ENCODE measurements at places on chromosomes 16 and 17.
A peak's percentile ranks its signal among the peaks of the same experiment; 100 is the strongest.

GRCh38 chr17:61073799-61074513, 325.7 kb upstream of the TBX2 start:
- no peak for DNase-seq

- DNase-seq = no peak
Observed at GRCh38 chr17:50952013-50952412, 85.9 kb upstream of the TOB1 start.

DNA sequence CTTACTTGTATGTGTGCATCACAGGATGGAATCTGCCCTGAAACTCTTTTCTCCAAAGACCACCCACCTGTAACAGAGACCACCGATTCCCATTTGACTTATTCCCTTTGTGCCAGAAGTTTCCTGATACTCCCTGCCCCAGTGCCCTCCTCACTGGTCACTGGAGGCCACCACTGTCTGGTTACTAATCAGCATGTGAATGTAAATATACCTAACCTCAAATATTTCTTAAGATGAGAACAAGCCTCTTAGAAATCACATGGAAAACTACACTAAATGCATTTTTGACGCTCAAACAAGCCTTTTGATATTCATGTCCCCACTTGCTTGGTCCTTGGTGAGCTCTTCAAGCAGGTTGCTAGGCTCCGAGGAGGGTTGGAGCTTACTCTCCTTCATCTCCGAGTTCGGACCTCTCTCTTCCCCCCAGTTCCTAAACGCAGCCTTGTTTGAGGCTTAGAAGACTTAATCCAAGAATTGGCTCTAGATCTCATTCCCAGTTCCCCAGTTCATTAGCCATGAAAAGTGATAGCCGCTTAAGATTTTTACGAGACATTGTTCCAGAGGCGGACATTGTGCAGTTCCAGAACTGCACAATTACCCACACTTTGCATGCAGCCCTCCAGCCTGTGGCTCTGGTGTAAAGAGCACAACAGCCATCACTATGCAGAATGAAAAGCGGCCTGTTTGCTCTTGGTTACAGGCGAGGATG, 579.2 kb upstream of the PSMD7 start:
- DNase-seq = no peak

DNA sequence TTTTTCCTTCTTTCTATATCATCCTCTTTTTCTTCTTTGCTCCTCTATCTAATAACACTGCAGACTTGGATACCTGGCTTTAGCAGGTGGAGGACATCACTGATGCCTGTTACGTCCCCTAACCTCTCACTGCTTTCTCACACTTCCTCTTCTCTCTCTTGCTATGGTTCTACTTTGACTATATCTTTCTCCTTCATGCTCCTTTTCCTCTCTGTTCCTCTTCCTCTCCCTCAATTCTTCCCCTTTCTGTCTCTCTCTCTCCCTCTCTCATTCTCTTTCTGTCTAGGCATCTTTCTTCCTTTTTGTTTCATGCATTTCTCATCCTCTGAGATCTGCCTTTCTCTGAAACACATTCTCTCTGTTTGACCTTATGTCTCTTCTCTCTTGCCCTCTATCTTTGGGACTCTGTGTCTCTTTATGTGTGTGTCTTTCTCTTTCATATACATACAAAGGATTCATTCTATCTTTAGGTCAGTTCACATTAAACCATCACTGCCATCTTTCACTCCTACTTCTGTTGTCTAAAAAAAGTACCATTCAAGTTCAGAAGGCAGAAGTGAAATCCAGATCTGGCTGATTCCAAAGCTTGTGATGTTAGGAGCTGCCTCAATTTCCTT, 353.7 kb downstream of the SHISA9 start:
- DNase-seq = no peak

GRCh38 chr17:77280304-77281121, 139.7 kb downstream of the SEC14L1 start:
- no peak for DNase-seq

- no peak for DNase-seq
Observed at GRCh38 chr17:61453566-61454380, 1.6 kb downstream of the TBX4 start.

- DNase-seq = no peak
Observed at GRCh38 chr17:46117850-46118696, 75.2 kb downstream of the KANSL1 start.

- peak; percentile 46 for DNase-seq
Observed at GRCh38 chr17:74513987-74514631, 17.2 kb downstream of the CD300LB start.

- no peak for DNase-seq
Observed at GRCh38 chr16:16081141-16081540, 131.7 kb downstream of the ABCC1 start.

DNA sequence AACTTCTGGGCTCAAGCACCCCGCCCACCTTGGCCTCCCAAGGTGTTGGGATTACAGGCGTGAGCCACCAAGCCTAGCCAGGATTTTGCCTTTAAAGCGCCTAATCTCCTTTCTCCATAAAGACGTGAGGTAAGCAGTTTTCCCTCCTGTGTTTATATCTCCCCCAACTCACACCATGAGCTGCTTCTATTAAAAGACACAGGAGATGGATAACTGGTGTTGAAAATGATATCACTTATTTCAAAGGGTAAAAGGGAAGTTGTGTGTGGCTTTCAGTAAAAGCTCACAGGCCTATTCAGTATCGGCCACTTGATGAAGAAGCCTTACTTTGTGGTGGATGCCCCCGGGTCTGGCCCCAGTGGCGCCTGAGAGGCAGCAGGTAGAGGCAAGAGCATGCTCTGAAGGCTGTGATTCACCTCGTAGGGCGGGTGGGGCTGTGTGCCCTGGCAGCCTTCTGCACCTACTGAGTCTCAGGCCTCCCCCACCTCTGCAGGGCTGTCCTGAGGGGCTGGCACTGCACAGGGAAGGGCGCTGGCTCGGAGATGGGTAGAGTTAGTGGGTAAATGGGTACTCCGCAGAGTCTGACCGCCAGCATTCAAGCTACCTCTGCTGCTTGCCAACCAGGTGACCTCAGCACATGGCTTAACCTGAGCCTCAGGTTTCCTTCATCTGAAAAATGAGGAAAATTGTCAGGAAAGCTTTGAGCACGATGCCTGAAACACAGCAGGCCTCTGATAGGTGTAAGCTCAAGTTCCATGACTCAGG, 146.8 kb downstream of the CLEC16A start:
- DNase-seq = peak; percentile 67

DNA sequence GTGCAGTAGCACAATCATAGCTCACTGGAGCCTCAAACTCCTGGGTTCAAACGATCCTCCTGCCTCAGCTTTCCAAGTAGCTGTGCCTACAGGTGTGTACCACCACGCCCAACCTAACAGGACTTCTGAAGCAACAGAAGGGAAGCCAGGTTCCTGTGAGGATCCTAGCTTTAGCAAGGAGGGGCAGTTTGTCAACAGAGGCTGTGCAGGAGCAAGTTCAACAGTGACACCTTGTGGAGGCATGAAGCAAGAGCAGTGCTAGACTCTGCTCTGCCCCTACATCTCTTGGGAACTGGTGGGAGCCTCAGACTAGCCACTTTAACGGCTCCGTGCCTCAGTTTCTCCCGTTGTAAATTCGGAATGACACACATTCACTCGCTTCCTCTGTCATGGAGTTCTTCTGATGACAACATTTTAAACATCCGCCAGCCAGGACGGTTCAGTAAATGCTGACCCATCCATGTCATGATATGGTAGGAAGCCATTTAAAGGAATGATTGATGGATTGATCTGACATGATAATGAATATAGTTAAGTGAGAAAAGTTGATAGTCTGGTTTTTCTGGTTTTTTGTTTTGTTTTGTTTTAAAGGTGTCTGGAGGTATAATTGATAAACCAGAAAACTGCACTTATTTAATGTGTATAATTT, 218.7 kb downstream of the MRTFB start:
- peak; percentile 42 for DNase-seq

DNA sequence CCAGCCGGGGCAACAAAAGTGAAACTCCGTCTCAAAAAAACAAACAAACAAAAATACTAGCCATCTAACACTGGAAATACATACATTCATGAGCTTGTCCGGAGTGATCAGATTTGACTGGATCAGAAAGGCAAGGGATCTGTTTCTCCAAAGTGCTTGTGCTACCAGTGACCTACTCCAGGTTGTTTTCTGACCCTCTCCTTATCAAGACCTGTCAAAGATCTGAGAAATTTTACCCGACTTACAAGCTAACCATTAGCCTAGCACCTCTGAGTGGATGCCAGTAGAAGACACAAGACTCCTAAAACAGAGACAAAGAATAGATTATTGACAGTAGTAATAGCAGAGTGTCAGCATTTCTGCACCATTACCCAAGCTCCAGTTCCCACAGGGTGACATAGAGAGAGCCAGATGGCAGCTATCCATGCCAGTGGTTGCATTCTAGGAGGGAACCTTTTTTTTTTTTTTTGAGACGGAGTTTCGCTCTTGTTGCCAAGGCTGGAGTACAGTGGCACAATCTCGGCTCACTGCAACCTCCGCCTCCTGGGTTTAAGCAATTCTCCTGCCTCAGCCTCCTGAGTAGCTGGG, 9.8 kb downstream of the ASPA start:
- no peak for DNase-seq

GRCh38 chr16:10799736-10800135, 18.9 kb downstream of the TVP23A start:
- DNase-seq = no peak

DNA sequence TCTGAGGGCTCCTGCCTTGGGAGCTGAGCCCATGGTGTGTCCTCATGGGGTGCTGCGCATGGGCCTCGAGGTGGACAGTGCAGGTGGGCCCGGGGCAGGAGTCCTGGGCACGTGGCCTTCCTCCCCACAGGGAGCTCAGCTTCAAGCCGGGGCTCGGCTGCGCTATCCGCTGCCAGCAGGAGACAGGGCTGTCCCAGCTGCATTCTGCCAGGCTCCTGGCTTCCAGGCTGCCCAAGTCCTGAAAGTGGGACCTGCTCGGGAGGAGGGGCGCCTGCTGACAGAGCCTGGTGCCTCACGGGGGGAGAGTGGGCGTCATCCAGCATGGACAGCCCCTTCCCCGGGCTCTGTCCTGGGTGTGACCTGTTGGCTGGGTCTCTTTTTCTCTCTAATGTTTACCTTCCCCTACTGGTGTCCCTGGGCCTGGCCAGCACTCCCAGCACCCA, 7.1 kb downstream of the TRAF7 start:
- no peak for DNase-seq

- peak; percentile 72 for DNase-seq
Observed at GRCh38 chr16:566475-567372, at the start of gene NHLRC4. NHLRC4 (plus strand) TSS chr16:567005; CDS start chr16:568048, 1,043 bp downstream.

- DNase-seq = no peak
Observed at GRCh38 chr17:80639658-80640057, 95.0 kb downstream of the RPTOR start.

DNA sequence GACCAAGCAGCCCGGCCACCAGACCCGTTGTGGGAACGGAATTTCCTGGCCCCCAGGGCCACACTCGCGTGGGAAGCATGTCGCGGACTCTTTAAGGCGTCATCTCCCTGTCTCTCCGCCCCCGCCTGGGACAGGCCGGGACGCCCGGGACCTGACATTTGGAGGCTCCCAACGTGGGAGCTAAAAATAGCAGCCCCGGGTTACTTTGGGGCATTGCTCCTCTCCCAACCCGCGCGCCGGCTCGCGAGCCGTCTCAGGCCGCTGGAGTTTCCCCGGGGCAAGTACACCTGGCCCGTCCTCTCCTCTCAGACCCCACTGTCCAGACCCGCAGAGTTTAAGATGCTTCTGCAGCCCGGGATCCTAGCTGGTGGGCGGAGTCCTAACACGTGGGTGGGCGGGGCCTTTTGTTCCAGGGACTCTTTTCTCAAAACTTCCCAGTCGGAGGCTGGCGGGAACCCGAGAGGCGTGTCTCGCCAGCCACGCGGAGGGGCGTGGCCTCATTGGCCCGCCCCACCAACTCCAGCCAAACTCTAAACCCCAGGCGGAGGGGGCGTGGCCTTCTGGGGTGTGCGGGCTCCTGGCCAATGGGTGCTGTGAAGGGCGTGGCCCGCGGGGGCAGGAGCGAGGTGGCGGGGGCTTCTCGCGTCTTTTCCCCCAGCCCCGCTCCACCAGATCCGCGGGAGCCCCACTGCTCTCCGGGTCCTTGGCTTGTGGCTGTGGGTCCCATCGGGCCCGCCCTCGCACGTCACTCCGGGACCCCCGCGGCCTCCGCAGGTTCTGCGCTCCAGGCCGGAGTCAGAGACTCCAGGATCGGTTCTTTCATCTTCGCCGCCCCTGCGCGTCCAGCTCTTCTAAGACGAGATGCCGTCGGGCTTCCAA, at the start of gene SLC2A4:
SLC2A4 (plus strand) TSS at position 645 of the 879 bp plus-strand sequence; CDS start at position 862, 217 bp downstream.
- DNase-seq = peak; percentile 97

GRCh38 chr16:732936-733335, 6.0 kb downstream of the HAGHL start:
- DNase-seq = no peak

DNA sequence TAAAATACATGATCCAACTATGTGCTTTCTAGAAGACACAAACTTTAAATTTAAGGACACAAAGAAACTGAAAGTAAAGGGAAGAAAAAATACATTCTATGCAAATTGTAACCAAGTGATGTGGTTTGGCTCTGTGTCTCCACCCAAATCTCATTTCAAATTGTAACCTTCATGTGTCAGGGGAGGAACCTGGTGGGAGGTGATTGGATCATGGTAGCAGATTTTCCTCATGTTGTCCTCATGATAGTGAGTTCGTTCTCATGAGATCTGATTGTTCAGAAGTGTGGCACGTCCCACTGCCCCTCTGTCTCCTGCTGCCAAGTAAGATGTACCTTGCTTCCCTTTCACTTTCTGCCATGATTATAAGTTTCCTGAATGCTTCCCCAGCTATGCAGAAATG, 15.0 kb downstream of the OR1A1 start:
- DNase-seq = peak; percentile 2

GRCh38 chr16:7284780-7285179, 47.9 kb upstream of the RBFOX1 start:
- no peak for DNase-seq

GRCh38 chr16:56852401-56852730, 12.6 kb upstream of the SLC12A3 start:
- DNase-seq = no peak

DNA sequence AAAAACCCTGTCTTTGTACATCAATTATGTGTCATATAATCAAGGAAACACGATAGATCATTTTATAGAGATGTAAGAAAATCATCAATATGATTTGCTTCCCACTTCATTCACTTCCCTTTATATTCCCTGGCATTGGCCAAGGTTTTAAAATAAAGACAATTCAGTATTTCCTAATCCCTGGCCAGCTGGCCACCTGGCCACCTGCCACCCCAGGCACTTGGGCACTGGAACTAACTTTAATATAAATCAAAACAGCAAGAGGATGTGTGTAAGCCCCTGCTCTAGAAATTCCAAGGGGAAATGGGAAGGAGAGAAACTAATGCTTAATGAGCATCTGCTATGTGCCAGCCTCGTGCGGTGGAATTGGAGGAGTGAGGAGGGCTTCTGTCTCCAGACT, 58.6 kb upstream of the TOB1 start:
- DNase-seq = no peak

DNA sequence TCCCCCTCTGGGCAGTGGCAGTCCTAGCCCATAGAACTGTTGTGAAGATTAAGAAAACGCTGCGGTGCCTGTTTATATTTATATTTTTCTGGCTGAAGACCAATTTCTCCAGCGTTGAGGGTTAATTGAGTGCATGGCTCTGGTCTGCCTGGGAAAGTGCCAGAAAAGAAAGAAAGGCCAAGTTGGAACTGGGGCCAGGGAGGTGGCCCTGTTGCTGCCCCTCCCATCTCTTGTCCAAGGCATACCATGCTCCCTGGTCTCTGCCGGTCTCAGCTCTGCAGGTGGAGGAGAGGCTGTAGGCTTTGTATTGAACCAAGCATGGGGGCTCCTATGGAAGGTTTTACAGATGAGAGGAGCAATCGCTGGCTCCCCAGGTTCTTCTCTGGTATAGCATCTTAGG, 124.7 kb downstream of the MGAT5B start:
- DNase-seq = no peak

Data from stimulated activated CD4-positive, alpha-beta T cell treated with anti-CD3 and anti-CD28 coated beads, Interleukin-15, amount 100 ng/mL, for 24 hours (primary cell).